ENCODE measurements at places on chromosomes 2 and 18. TPM values are rescaled to one million over a fixed set of nuclear protein-coding genes. Genes with fewer than 3 reads are reported as not detected.

The GPAT2 gene
- 5.5 TPM for total RNA-seq

The CELF4 gene
- total RNA-seq, result 0.52 TPM

The LTBP1 gene
- total RNA-seq, result 72.5 TPM

The GPBAR1 gene
- 0.67 TPM for total RNA-seq

The MYO5B gene
- 1.1 TPM for total RNA-seq

The TRIM43 gene
- total RNA-seq, result not detected

The REG1B gene
- not detected for total RNA-seq

The MYO3B gene
- total RNA-seq, result 0.05 TPM

The ACMSD gene
- total RNA-seq, result not detected

The TMEM178A gene
- total RNA-seq, result 3.2 TPM

The SLC4A3 gene
- total RNA-seq, result 456 TPM

The TEX44 gene
- total RNA-seq, result not detected

The UBXN2A gene
- total RNA-seq, result 20.5 TPM

The CTAGE1 gene
- total RNA-seq, result not detected

The TRIM54 gene
- total RNA-seq, result 291 TPM

The PAX8 gene
- total RNA-seq, result 0.30 TPM

The SIX3 gene
- not detected for total RNA-seq

The CNPPD1 gene
- 65.0 TPM for total RNA-seq

The DYSF gene
- 49.2 TPM for total RNA-seq

The ZNF804A gene
- 0.07 TPM for total RNA-seq

Measured in left ventricle myocardium superior (tissue), 1 donor.